HFFc6 (cell line): ENCODE measurements at places on chromosomes 2 and 18. TPM values are rescaled to one million over a fixed set of nuclear protein-coding genes. Genes with fewer than 3 reads are reported as not detected.

- no peak for DNase-seq
Observed at GRCh38 chr2:157685572-157685971, 56.9 kb upstream of the ACVR1C start.

- no peak for DNase-seq
Observed at GRCh38 chr18:635171-635570, 22.3 kb upstream of the TYMS start.

The ZC3H6 gene
- total RNA-seq = 3.4 to 4.8 TPM (median 3.9 TPM) in 3 replicates

The DOK6 gene
- not detected in 3 replicates for total RNA-seq

DNA sequence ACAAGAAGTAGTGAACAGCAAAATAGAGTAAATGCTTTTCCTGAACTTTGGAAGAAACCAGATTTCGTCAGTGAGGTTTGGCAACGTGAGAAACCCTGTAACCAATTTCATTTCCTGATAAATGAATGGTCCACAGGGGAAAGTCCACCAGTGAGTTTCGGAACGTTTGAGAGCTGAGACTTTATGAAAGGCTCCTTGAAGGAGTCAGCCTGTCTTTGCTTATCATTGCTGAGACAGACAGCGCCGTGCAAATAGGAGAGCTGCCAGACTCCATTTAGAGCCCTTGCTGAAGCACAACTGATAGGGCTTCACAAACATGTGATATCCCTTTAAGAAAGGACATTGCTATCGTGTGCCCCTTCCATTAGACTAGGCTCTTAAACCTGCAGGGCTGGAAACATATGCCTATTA lies 121.8 kb upstream of the SMAD7 start:
- no peak for DNase-seq

The ACADL gene
- total RNA-seq = not detected in 3 replicates

GRCh38 chr18:21454725-21455124 lies 145.8 kb downstream of the ESCO1 start:
- no peak for DNase-seq
